Activated CD4-positive, alpha-beta T cell treated with anti-CD3 and anti-CD28 coated beads, Interleukin-2, amount 10 ng/mL, durations not matched to agents 24 days and 14 days (primary cell): ENCODE measurements at places on chromosomes 3 and 15.

- DNase-seq: no peak
Observed at GRCh38 chr3:103393395-103394186, 958.8 kb downstream of the ZPLD1 start.

- DNase-seq: no peak
Observed at GRCh38 chr15:82820128-82820527, 10.7 kb downstream of the WHAMM start.

- DNase-seq: no peak
Observed at GRCh38 chr3:96354742-96355141, 459.7 kb upstream of the EPHA6 start.

- no peak for DNase-seq
Observed at GRCh38 chr3:93981649-93982048, 1.7 kb downstream of the ARL13B start.

DNA sequence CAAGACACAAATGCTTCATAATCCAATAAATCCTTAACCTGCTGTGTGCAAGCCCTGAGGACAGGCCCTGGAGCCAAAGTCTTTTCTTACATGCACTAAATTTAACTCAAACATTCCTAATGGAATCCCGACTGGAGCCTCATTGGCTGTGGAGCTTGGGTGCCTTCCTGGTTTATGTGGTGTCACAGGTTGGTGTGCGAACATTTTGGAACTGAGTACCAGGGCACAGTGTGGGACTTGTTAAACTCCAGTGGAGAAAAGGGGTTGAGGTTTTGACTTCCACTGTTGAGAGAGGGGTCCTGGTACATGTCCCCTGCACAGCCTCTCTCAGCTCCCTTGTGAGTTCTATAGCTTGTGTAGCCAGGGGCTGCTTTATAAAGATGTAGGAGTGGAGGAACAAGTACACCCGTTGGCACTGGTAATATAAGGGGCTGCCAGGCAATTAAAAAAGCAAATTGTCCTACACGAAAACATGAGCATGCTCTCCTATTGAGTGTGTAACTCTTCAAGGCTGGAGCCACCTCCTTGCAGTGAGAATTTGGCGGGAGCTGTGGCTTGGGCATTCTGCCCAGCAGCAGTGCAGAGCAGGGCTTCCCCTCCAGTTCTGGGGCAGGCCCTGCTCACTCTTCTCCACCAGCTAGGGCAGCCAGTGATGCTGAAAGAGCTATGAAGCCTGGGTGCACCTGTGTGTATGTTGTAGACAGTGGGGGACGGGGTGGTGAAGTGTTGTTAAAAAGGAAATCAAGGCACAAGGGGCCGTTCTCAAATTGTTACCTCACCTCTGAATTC, 218.1 kb downstream of the CLSTN2 start:
- DNase-seq: no peak

- DNase-seq: no peak
Observed at GRCh38 chr3:4476496-4476895, 9.4 kb upstream of the SUMF1 start.

DNA sequence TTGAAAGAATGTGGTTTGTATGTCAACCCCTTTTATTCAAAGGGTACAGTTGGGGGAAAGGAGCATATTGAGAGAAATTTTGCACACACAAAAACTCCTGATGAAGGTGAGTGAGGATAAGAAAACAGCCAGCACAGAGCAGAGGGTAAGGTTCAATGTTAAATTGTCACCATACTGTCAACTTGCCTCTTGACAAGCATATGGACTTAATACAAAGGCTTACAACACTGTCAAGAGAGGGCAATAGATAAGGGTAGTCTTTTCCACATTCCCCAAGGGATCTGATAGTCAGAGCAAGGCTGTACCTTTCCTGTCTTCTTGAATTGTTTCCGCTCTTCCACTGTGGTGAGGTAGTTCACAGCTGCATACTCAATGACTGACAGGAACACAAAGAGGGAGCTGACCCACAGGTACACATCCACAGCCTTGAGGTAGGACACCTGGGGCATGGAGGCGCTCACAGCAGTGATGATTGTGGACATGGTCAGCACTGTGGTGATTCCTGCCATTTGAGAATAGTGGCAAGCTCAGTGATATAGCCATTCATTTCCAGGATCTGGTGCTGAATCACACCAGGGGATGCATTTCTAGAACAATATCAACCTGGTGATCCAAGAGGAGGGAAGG, 20.4 kb upstream of the RIOX2 start:
- DNase-seq: no peak

DNA sequence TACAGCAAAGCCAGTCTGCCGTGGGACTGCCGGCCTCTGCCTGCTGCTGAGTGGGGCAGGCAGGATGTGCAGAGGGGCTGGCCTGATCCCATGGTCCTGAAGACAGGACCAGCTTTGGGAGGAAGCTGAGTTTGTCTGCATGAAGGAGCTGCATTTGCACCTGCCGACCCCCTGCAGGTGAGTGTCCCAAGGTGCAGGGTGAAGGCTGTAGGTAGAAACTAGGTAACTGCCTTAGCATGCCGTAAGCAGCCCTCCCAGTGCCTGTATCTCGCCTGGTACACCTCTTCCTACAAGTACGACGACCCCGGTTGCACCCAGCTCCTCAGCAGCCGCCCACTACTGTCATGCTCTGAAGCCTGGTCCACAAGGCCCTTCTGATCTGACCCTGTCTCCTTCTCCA, 34.9 kb downstream of the AMOTL2 start:
- DNase-seq: no peak

- no peak for DNase-seq
Observed at GRCh38 chr3:2793987-2794386, 316.2 kb downstream of the IL5RA start.

DNA sequence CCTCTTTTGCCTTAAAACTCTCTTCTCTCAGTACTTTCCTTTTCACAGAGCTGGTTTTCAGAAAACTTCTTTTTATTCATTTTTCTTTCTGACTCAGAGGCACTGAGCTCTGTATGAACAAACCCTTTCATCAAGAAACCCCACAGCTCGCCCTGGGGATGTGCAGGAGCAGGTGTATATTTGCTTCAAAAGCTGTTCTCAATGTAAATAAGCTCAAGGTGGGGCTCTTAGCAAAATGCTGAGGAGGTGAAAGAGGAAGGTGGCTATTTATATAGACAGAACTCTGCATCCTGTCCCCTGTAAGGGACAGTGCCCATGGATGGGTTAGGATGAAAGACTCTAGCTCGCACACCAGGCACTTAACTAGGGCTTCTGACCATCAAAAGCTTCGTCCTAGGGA, 302.0 kb downstream of the WDR72 start:
- DNase-seq: no peak

DNA sequence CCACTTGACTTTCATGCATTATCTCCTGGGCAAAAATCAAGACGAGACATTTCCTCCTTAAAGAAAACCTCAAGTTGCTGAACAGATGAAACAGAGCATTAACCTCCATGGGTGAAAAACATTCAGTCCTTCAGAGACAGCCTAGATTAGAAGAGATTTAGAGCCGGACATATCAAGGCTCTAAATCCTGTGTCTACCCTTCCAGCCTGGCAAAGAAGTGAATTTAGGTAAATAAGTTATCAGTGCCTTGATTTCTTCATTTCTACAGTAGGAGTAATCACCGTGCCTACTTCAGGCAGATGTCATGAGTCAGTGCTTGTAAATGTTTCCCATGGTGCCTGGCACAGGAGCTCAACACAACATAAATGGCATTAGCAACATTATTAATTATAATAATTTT, 159.3 kb upstream of the PRICKLE2 start:
- no peak for DNase-seq

DNA sequence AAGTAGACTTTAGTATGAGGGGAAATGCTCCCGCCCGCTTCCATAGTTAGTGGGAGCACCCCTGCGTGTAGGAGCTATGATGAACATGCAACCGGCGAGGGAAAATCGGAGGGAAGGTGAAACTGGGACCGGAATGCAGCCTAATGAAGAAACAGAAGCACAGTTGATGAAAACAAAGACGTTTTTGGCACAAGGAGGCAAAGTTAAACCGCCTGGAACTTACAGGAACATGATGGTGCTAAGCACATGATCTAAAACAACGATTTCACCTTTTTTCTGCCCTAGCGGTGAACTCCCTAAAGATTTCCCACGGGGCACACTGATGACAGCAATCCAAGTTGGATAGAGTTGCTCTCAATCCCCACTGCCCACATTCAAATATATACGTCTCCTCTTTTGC, 49.4 kb upstream of the SPATA12 start:
- DNase-seq: no peak

GRCh38 chr3:188950832-188951489, 220.8 kb upstream of the TPRG1 start:
- no peak for DNase-seq

- no peak for DNase-seq
Observed at GRCh38 chr15:60426870-60427508, 29.2 kb upstream of the ANXA2 start.

- no peak for DNase-seq
Observed at GRCh38 chr3:133783762-133784161, 21.9 kb upstream of the SRPRB start.

GRCh38 chr3:81761904-81762580, 597 bp upstream of the GBE1 start:
- DNase-seq: no peak

GRCh38 chr3:143914257-143914656, 57.4 kb upstream of the DIPK2A start:
- no peak for DNase-seq

GRCh38 chr3:27675287-27675686, 46.8 kb downstream of the EOMES start:
- no peak for DNase-seq

DNA sequence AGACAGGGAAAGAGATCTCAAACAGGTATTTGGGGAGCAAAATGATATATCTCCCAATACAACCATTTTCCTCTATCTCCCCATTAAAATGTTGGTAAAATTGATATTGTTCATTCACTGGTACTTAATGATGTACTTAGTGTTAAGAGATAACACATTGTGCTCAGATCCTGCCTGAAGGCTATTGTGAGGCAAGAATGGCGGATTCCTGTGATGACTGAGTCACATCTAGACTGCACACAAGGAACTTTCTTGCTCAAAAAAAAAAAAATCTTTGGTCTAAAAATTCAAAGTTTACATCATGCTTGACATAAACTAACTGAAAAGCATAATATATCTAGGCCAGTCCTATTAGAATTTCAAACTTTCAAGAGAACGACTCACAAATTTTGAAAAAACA, 171.1 kb upstream of the TTC14 start:
- DNase-seq: no peak

GRCh38 chr3:115375362-115375761, 228.3 kb upstream of the ZBTB20 start:
- no peak for DNase-seq

- DNase-seq: no peak
Observed at GRCh38 chr15:47292638-47293190, 424.6 kb upstream of the SEMA6D start.
